GM13976 (cell line): ENCODE measurements at places on chromosomes 7 and 10.

DNA sequence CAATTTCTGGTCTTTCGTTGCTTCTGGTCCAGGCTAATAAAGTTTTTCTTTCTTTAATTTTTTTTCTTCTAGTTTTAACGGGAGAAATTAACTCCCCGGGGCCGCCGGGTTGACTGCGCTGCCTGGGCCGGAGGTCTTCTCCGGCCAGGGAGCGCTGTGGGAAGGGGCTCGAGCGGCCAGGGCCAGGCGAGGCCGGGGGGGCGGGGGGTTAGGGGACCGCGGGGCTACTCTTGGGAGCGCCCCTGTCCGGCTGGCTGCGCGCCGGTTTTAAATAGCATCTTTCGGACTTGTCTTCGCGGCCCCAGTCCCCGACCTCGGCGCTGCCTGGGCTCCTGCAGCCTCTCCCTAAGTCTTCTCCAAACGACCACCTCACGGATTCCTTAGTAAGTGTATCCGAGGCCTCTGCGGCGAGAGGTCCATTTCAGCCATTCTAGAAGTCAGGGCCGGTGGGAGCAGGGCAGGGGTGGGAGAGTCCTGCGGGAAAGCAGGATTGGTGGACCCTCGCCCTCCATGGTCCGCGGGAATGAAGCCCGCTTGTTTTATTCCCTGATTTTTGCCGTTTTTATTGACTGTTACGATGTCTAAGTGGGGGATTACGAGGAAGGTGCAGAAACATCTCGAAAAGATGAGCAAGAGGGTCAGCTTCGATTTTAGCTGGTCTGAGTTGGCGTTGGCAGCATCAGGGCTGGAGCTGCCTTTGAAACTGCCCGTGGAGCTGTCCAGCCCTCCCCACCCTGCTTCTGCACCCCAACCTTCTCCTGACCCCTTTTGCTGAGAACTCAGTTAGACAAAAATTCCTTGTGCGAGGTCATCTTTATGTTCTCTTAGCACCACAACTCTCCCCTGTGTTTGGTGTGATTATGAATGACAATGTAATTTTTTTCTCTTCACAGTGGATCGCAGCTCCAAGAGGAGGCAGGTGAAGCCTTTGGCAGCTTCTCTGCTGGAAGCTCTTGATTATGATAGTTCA, 555 bp downstream of the PHF14 start:
- peak; percentile 47 for DNase-seq

GRCh38 chr10:119701861-119702260, 24.0 kb upstream of the INPP5F start:
- DNase-seq, result no peak

DNA sequence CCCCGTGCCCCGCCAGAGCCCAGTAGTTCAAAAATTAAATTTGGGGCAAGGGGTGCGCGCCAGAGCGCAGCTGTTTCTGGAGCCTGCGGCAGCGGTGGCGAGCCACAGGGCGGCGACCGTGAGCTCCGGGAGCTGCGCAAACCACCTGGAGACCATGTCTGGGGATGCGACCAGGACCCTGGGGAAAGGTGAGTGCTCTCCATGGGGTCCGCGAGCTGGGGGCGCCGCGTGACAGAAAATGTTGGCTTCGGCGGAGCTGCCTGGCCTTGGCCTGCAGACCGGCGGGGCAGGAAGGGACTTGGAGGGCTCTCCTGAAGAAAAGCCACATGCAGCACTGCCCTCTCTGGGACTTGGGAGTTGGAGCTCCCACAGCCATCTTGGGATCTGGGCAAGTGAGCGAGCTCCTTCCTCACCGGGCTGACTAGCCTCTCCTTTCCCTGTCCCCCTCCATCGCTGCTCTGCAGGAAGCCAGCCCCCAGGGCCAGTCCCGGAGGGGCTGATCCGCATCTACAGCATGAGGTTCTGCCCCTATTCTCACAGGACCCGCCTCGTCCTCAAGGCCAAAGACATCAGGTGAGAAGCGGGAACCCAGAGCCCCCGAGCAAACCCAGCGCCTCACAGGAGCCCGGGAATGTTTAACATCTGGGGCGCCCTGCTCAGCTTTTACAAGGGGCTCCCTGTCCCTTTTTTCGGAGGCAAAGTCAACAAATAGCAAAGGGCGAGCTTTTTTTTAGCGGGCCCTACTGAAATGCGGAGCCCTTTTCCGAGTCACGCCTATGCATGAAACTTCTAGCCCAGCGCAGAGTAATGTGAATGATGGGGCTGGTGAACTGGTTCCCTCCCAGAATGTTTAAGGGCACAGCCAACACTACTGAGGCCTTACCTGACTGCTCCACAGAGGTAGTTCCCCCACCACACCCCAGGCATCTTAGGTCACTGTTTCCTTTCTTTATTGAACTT, 6.1 kb downstream of the GSTO2 start:
- peak; percentile 79 for DNase-seq

DNA sequence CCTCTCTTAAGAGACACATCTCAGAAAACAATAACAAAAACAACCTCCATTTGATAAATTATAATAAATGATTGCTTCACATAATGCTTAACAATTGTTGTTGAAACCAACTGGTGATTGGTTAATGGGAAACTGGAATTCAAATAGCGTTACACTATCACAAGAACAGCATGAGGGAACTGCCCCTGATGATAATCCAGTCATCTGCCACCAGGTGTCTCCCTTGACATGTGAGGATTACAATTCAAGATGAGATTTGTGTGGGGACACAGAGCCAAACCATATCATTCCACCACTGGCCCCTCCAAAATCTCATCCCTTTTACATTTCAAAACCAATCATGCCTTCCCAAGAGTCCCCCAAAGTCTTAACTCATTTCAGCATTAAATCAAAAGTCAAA, 375.9 kb downstream of the BMPER start:
- no peak for DNase-seq

- DNase-seq, result no peak
Observed at GRCh38 chr10:15482156-15482555, 111.1 kb upstream of the FAM171A1 start.

DNA sequence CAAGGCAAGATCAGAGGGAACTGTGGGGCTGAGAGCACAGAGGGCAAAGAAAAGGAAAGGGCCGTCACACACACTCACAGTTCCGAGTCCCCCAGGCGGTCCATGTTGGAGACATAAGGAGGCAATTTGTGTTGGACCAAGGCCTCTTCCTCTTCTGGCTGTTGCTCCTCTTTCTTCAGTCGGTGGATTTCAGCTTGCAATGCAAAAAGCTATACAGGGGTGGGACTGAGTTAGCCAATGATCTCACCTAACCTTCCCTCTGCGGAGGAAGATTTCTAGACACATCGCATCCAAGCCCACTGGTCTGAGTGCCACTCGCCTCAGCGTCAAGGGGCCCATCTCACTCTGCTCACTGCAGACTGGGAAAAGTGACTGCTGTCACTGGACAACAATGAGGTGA, 5.5 kb downstream of the WDR91 start:
- DNase-seq, result no peak

DNA sequence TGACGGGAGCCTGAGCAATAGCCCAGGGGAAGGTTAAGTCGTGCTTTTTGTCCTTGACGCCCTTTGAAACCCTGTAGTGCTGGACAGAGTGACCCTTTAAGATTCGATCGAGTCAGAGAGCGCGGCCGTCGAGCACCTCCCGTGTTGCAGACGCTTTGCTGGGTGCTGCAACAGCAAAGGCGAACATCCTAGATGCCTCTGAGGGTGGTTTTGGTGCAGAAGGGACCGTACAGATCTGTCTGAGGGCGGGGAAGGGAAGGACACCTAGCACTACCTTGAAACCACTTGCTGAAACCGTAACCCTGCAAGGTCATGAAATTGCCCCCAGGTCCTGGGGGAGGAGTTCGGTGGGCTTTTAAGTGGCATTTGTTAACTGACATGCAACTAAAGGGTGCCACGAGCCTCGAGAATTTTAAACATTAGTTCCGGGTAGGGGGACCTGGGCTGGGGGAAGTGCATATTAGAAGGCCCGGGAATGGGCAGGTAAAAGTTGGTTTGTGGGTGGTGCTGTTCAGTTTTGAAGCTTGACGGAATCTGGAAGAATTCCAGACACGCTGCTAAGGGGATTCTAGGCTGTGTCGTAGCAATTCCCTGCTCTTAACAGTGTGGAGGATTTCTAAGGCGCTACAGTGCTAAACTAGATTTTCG, 786 bp downstream of the ATP5F1C start:
- no peak for DNase-seq

GRCh38 chr7:151206914-151207313, 3.4 kb downstream of the H2BK1 start:
- DNase-seq, result no peak

GRCh38 chr7:98641646-98642500, 24.8 kb downstream of the NPTX2 start:
- DNase-seq, result peak; percentile 46

DNA sequence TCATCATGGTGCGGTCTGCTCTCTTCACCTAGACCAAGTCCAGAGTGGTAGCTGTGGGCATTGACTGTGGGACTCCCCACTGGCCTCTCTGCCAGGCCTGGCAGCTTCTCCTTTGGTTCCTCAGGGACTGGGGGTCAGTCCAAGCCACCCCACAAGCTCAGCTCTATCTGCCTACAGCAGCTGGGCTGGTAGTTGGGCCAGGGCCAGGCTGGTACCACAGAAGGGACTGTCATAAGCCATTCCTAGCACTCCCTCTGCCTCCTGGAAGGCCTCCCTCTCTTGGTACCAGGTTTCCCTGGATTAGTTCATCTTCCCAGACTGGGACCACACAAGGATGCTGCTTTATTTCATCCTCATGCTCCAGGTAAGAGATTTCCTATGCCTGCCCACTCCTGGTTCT, 24.2 kb upstream of the UNC5B start:
- no peak for DNase-seq

- no peak for DNase-seq
Observed at GRCh38 chr7:22791204-22792158, 31.2 kb downstream of the TOMM7 start.

GRCh38 chr7:34452363-34452762, 205.7 kb upstream of the NPSR1 start:
- DNase-seq, result no peak

GRCh38 chr7:18638594-18639452, 143.3 kb downstream of the HDAC9 start:
- no peak for DNase-seq

DNA sequence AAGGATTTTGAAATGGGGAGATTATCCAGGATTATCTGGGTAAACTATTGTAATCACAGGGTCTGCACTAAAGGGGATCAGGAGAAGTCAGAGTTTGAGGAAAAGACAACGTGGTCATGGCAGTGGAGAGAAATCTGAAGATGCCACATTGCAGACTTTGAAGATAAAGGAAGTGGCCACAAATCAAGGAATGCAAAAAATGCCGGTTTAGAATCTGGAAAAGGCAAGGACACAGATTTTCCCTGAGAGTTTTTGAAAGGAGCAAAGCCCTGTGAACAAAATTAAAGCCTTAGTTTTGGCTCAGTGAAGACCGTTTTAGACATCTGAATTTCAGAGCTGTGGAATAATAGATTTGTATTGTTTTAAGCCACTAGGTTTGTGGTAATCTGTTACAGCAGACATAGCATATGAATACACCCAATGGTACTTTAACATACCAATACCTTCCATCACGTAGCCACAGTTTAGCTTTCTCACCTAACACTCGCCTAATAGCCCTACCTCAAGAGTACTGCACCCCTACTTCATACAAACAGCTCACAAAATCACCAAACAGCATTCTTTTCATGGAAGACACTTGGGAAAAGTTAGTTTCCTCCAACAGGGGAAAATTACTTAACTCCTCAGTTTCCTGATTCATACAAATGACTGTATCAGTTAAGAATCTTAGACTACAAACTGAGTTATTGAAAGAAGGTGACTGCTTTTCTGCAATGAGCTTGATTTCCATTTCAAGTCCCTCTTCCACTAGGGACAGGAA, 446.5 kb downstream of the INHBA start:
- DNase-seq, result no peak

DNA sequence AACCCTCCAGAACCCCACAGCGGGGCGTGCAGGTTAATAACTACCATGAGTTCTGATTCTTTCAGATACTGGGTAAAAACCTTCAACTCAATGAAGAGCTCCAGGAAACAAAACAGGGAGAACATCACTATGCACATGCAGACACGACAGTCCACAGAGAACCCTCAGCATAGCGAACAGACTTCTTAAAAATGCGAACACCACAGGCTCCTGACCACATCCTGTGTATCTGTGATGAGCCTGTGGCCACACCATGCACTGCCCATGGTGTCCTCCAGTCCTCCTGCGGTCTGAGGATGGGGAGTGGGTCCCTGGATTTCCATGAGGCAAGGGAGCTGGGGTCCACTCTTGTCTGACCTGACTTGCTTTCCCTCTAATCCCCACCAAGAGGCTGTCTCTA, 107.2 kb downstream of the COBL start:
- DNase-seq, result no peak

DNA sequence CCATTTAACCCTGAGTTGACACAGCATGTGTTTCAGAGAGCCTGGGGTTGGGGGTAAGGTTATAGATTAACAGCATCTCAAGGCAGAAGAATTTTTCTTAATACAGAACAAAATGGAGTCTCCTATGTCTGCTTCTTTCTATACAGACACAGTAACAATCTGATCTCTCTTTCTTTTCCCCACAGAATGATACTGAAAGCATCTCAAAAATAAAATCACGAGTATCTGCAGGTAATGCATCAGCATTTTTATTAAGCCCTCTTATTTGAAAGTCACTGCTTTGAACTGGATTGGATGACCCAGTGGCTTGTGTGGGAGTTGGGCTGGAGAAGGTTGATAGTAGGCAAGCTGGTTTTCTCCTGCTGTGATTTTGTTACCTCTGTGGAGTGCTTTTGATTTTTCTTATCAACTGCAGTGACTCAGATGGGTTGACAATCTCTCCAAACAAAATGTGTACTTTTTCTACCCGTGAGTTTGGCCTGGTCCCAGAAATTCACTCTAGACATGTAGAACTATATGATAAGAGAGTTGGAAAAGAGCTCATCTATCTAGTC, 253.5 kb upstream of the PRKCQ start:
- no peak for DNase-seq

DNA sequence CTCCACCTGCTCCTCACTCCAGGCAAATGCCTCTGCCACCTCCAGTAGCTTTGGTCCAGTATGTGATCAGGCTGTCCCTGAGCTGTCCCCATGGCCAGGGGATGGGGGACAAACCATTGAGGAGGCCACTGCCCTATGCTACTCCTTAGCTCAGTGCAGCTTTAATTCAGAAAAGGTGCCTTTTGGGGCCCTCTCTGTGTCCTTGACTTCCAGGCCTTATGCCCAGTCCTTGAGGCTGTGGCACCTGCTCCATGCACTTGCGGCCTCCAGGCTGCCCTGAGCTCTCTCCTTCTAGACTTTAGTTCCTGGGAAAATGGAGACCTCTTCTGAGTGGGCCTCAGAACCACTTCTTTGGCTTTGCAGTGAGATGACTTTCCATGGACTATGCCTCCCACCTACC, 650.8 kb upstream of the CELF2 start:
- DNase-seq, result no peak

DNA sequence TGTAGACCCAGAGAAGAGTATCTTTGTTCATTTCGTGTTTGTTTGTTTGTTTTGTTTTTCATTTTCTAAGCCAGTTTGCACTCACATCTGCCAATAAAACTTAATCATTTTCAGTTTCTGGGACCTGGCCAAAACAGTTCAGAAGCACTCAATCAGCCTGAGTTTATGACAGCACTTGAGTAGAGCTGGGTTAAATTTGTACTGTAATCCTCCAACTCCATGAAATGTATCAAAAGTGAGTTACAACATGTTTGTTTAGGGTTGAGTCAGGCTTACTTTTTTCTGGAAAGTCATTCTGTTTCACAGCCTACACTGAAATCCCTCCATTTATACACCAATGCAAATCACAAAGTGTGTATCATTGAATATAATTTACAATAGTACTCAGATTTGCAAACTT, 91.9 kb downstream of the ZWINT start:
- DNase-seq, result no peak
